Erythroblast (primary cell): ENCODE measurements at places on chromosomes 3 and 15.

DNA sequence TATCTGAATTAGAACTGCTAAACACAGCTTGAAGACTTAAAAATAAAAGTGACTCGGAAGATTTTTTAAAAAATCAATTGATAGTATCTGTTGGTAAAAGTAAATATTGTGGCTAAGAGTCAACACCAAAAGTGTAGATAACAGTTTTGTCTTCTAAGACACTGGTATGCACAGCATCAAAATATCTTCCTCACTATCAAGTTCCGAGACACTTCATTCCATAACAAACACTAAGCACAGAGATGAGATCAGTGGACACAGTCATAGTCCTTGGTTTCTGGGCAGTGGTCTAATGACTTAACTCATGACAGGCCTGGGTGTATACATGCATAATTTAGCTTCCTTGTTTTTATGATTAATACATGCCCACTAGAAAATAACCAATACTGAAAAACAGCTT is 63.2 kb downstream of the PXYLP1 start:
- peak; percentile 15 for DNase-seq

DNA sequence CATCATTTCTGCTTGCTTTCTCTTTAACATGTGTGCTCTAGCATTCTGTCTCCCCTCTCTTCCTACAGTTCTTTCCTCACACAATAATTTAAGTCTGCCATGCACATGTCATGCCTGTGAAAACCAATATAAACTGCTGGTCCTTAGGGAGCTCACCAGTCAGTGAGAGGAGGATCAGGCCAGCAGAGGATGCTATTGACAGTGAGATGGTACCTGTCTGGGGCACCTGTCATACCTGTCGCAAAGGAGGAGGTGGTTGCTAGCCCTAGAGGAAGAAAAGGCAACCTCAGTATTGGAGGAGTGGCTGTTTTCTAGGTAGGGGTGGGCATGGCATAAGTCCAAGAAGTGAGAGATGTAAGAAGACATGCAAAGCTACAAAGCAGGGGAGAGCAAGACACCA is 194.6 kb downstream of the GABRG3 start:
- DNase-seq = no peak

GRCh38 chr3:88311826-88312225 is 162.1 kb downstream of the C3orf38 start:
- DNase-seq = no peak

DNA sequence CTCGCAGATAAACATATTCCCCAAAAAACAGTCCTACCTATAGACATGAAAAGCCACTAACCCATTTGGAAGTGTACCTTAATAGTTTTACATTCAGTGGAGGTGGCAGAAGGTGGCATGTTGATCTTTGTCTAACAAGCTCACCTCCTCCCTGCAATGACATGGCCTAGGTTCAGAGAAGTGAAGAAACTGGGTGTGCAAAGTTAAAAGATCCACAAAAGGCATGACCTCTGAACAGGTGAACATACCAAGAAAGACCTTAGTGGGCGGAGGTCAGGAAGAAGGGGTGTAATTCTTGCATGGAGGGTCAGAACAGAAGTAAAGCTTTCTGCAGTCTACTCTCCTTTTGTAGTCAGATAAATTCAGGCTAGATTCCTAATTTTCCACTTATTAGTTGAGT is 822 bp downstream of the MRPL3 start:
- peak; percentile 44 for DNase-seq

DNA sequence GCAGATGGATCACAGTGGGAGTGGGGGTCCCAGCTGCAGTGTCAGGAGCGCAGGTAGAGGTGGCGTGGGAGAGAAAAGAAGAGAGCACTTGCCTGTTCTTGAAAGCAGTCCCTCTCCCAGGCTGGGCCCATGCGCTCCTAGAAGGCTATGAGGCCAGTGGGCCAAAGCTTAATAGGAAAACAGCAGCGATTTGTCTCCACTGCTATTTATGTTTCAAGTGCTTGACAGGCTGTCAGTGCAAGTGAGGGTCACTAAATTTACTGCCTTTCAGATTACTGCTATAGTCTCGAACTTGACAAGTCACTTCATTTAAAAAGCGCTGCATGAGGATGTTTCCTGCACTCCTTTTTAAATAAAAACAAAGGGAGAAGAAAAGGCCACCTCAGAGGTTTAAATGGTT is 239.5 kb downstream of the GAP43 start:
- DNase-seq = no peak

- DNase-seq = no peak
Observed at GRCh38 chr15:39846108-39846507, 63.5 kb upstream of the FSIP1 start.

- no peak for DNase-seq
Observed at GRCh38 chr3:125024817-125025216, 31.0 kb downstream of the HEG1 start.

DNA sequence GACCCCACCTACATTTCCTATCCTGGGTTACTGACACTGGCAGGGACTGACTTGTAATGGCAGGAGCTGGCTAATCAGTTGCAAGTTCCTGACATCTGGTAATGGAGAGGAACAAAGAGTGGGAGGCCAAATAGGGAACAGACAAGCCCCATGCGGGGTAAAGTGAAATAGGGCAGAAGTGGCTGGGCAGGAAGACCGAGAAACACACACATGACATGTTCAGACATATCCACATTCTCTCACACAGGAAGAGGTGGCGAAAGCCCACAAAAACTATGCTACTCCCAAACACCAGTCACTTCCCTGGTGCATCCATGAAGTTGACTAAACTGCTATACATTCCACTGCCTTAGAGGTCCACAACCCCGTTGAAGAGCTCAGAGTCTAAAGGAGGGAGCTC is 394.1 kb upstream of the TBL1XR1 start:
- DNase-seq = no peak

DNA sequence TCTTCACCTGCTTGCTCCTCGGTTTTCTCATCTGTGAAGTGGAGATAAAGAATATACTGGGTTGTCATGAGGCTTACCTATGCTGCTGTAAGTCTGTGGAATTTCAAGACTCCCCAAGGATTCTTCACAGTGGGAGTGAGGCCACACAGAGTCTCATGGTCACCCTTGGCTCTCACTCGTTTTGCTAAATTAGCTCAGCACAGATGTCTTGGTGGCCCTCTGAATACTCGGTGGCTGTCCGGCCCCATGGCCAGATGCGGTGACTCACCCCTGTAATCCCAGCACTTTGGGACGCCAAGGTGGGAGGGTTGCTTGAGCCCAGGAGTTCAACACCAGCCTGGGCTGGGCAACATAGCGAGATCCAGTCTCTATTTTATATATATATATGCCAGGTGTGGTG is 5.0 kb upstream of the CHCHD6 start:
- DNase-seq = no peak

- no peak for DNase-seq
Observed at GRCh38 chr3:56048331-56048730, 419.9 kb downstream of the ERC2 start.

- no peak for DNase-seq
Observed at GRCh38 chr15:77991029-77991406, 86.5 kb downstream of the TBC1D2B start.

- no peak for DNase-seq
Observed at GRCh38 chr3:30505866-30506520, 100.4 kb upstream of the TGFBR2 start.

DNA sequence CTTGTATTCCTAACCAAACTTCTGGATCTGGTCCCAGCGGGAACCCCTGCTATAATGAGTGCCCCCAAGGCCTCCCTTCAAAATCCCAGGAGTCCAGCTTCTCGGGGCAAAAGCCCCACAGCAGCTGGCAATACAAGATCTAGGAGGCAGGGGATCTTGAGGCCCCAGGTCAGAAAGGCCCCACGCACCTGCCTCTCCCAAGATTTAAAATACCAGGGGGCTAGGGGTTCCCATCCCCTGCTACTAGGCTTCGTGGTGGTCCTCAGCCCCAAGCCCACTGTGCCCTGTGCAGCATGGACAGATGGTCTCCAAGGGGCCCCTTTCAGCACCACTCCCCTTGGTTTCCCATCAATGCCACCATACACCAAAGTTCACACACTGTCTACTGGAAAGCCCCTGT is 15.8 kb upstream of the CYP11A1 start:
- DNase-seq = no peak

DNA sequence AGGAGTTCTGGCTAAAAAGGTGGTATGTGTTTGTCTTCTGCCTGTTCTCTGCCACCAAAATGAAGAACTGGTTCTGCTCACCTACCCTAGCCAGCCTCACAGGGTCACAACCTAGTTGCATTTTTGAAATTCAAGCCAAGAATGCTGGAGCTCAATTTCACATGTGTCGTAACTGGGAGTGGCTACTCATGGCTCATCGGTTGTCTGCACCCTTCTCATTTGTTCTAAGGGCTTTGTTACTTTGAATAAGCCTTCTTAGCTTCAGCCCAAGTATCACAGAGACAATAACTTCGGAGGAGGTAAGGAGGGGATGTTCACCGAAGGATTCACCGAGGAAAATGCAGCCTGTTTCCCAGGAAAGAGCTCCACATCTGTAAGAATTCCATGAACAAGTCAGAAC is 134.3 kb upstream of the RARB start:
- DNase-seq = no peak

- no peak for DNase-seq
Observed at GRCh38 chr15:71332431-71333004, 217.2 kb downstream of the THSD4 start.

GRCh38 chr3:127329631-127330285 is 41.9 kb upstream of the PRR20G start:
- no peak for DNase-seq

- no peak for DNase-seq
Observed at GRCh38 chr3:18725668-18726407, 300.7 kb upstream of the SATB1 start.

DNA sequence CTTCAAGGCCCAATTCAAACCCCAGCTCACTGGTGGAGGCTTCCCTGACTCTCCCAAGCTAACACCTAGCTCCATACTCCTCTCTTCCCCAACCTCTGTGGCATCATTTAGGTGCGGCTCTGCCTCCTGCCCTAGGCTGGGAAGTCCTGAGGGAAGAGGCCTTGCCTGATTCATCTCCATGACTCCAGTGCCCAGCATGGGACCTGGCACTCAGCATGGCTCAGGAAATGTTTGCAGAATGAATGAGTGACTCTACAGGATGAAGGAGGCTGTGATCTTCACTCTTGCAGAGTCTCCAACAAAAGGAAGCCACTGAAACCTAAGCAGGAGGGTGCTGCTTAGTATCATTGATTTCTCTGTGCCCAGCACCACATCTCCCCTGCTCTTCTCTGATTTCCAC is 34.5 kb upstream of the INSYN1 start:
- DNase-seq = no peak

DNA sequence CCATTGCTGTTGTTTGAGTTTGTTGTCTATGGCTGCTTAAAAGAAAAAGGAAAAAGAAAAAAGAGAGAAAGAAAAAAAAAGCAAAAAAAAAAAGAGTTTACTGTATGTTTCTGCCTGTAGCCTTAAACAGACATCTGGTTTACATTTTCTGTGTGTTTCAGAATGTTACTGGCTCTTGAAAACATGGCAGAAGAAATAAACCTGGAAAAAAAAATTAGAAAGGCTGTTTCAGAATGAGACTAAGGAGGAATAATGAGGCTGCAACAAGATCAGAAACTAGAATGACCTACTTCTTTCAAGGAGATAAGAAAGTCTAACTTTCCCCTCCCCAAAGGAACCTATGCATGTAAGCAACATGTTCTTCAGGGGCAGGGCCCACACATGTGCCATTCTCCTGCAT is 292.1 kb downstream of the DIPK2A start:
- no peak for DNase-seq

DNA sequence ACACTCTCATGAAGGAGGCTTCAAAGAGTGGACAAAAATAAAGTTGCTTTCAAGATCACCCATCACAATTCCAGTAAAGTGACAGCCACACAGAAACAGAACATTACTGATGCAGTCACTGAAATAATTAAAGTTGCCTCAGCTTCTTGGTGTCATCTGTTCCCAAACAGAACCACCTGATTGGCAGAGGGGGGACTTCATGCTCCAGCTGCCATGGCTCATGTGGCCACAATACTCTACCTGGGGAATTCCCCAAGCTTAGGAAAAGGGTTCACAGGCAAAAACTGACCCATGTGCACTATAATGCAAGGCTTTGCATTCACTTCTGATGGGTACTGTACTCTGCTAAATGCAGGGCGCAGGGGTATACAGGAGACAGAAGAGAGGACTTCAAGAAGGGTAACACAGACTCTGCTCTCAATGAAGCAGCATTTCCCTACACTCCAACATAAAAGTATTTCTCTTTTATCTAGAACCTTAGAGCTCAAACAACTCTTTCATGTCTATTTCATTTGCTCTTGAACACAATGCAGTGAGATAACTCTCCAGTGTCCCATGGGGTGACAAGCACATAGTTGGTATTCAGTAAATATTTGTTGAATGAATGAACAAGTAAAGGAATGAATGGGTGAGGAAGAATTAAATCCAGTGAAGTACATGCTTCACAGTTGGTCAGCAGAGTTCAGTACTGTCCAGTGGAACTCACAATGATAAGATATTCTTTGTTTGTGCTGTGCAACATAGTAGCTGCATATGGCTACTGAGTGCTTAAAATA is 8.6 kb upstream of the CTNNB1 start:
- no peak for DNase-seq

GRCh38 chr3:43718296-43718695 is 27.6 kb downstream of the ABHD5 start:
- no peak for DNase-seq

DNA sequence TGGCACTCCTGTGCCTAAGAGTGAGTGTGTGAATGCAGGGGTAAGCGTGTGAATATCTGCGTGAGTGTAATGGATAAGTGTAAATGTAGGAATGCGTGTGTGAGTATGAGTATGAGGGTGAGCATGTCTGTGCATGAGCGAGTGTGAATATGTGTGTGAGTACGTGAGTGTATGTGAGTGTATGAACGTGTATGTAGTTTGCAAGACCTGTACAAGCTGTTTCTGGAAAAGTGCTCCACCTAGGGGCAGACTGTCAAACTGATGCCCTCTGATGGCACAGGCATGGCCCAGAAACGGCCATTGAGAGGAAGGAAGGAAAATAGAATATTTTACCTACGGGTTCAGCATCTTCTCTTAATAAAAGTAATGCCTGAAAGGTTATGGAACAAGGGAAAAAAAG is 24.4 kb upstream of the FRMD4B start:
- DNase-seq = peak; percentile 66

DNA sequence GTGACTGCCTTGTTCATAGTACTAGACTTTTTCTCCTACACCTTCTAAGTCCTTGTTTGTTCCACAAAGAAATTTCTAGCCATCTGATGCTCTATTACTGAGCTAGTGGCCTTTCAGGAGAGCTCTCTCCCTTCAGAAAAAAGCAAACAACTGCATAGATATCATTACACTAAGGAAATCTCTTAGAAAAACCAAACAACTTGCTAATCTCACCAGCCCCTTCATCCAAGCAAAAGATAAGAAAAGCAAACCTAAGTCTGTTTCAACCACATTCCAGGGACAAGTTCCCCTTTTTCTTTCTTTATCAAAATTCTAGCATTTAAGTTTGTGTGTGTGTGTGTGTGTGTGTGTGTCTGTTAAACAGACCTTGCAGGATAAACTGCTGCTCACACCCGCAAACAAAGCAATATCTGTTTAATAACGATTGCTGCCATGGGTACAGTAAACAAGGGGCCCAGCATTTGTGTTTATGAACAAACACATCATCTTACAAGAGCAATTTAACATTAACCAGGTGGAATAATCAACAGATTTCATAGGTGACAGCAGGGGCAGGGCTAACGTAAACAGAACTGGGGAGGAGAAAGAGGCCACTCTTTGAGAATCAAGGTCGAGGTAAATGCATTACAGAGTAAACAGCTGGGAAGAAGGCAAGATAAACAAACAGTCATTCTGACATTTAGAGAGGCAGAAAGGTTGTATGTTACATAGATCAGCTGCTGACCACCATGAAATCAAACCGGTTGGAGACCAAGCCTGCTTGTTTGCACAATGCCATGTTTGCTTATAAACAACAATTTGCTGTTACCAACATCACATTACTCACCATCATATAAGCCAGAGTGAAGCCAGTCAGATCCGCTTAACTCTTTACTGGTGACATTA is 375.1 kb downstream of the FOXP1 start:
- DNase-seq = peak; percentile 19
